Astrocyte (in vitro differentiated cells and primary cell): ENCODE measurements at places on chromosomes 7 and 10. TPM values are rescaled to one million over a fixed set of nuclear protein-coding genes. Genes with fewer than 3 reads are reported as not detected.

The SPDYE2 gene
- total RNA-seq = not detected in 2 replicates

The RBP4 gene
- total RNA-seq = 0.27 and 0.36 TPM in 2 replicates

DNA sequence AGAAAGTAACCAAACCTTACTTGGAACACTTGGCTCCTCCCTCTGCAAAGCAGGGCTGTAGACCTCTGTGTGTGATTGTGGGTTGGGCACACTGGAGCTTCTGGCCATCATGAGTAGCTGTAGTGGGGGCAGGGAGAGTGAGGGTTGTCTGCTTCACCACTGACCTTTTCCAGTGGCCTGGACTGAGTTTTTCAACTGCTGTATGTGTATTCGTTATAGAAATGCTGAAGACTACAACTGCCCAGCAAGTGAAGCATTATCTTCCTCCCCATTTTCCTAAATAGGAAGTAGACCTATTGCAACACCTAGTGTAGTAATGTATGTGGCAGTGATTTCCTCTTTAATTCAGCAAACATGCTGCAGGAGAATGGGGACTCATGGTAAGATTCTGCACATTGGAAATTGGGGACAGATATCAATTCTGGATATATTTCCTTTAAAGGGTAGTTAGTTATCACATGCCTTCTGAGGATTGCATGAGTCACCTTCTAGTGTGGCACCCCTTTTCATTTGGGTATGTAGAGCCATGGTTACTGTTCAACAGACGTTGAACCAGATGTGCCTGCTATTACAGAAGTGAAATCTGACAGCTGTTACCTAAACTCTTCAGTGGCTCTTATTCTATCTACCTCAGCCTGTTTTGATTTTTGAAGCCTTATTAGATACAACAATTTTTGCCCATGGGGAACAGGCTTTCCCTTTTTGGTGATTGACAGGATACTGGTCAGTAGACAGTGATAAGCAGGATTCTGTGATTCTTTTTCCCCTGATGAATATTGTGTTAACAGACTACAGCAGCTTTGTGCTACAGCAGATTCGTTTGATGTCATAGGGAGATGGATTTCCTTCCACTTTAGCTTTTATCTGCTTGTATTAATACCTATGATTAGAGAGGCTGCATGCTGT, 130.9 kb downstream of the SND1 start:
- peak; percentile 24 for DNase-seq

The AEBP1 gene
- 65.0 and 102 TPM in 2 replicates for total RNA-seq

GRCh38 chr10:51377932-51378599, 303.8 kb downstream of the PRKG1 start:
- DNase-seq = peak; percentile 36

DNA sequence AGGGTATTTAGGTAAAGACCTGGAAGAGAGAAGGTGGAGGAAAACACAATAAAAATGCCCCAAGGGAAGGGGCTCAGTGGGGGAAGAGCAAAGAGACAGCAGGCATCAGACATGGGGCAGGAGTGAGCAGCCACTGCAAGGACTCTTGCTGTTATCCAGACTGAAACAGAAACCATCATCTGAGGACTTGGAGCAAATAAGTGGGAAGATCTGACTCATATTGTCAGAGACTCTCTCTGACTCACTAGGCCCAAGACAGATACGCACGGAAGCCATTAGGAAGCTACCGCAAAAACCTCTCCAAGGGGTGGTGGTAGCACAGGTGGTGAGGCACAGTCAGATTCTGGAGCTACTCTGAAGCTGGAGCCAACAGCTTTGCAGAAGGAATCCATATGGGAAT, 110.7 kb downstream of the RNF32 start:
- DNase-seq = peak; percentile 99

The ABCB4 gene
- 0.36 and 0.48 TPM in 2 replicates for total RNA-seq

The NUTM2E gene
- total RNA-seq = 0.50 TPM in 1 of 2 replicates, not detected in the other

DNA sequence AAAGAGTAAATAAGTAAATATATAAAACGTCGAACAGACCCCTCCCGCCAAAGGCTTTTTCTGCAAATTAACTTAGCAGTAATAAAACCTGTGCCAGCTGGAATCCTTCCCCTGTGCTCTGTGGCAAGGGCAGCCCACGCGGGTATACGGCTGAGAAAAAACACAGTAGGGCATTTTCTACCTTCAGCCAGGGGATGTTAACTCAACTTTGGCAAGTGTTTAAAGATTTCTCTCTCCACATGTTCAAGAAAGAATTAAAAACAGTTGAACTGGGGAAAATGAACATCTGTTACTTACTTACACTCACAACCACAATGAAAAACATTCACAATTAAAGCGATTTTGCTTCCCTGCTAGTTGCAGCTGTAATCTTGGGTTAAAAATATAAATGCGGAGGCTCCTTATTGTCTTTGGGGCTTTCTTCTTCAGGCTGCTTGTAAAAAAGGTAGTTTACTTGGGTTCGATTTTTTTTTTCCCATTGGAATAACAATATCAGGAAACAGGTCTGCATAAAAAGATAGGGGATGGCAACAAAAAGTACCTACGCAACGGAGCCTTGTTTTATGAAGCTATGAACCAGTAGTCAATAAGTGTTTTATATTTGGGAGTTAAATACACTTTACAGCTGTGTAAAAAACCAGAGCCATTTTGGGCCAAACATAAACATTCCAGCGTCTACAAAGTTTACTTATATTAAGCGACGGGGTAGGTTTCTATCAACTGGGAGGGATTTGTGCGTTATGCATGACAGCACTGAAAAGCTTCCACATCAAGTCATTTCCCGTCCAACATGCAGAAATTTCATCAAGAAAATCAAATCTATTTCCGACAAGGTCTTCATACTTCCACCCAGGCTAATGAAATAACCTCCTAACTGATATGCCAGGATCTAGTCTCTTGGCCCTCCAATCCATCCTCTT, 132.7 kb downstream of the TAX1BP1 start:
- DNase-seq = no peak

DNA sequence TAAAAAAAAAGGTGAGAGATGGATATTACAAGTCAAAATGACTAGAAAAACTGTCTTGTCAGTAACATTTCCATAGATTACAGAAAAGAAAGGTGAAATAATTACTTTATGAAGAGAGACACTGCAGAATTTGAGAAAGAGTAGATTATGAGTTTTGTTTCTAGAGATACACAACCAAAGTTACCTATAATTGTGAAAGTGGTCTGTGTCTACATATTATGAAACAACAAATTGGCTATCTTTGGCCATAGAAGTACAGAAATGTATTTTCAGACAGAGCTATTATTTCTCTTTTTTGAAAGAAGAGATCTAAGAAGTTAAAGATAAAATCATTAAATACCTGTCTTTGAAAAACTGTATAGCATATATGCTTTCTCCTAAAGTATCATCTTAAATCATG, 30.1 kb downstream of the KCND2 start:
- DNase-seq = no peak

The C10orf105 gene
- not detected in 2 replicates for total RNA-seq

The CYP2C18 gene
- not detected in 2 replicates for total RNA-seq

The TMEM213 gene
- total RNA-seq = not detected in 2 replicates

DNA sequence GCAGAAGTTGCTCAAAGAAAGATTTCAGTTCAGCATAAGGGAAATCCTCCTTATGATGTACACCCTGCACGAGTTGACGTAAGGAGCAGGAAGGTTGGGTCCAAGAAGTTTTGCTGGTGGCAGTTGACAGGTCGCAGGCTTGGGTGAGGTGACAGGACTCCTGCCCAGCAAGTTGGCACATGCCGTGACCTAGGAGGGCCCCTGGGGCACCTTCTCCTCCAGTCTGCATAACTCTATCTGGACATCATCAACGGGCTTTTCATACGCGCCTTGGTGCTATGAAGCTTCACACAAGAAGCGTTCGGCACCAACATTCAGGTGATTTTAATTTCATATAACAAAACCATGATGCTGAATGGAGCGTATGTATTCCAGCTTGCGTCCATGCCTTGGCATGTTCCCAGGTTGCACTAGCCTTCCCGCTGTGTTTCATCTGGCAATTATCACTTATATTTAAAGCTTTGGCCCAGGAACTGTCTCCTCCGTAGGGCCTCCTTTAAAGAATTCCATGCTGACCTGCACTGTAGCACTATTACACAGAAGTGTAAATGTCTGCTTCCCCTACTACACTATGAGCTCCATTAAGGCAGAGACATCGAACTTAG, 651.6 kb upstream of the FOXK1 start:
- DNase-seq = no peak

The LIPM gene
- total RNA-seq = not detected in 2 replicates

DNA sequence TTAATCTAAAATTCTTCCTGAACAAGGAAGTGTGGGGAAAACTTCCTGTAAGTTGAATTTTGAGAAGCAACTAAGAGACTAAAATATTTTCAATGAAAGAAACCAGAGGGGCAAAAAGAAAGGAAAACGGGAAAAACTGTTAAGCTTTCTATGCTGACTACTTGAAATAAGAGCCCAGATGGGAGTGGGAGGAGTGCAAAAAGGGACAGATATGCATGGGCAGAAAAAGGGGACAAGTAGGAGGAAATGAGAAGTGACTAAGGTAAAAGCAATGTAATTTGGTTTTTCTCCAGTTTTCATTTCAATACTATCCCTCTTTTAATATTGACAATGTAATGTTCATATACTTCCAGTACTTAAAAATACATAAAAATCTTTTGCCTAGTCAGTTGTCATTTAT, 11.1 kb downstream of the OGA start:
- no peak for DNase-seq

The PTPRZ1 gene
- total RNA-seq = 0.87 and 1.6 TPM in 2 replicates

GRCh38 chr10:24616536-24616935, 107.2 kb downstream of the ARHGAP21 start:
- peak; percentile 22 for DNase-seq

- no peak for DNase-seq
Measured at GRCh38 chr10:100184840-100185239, 989 bp downstream of the ERLIN1 start.

DNA sequence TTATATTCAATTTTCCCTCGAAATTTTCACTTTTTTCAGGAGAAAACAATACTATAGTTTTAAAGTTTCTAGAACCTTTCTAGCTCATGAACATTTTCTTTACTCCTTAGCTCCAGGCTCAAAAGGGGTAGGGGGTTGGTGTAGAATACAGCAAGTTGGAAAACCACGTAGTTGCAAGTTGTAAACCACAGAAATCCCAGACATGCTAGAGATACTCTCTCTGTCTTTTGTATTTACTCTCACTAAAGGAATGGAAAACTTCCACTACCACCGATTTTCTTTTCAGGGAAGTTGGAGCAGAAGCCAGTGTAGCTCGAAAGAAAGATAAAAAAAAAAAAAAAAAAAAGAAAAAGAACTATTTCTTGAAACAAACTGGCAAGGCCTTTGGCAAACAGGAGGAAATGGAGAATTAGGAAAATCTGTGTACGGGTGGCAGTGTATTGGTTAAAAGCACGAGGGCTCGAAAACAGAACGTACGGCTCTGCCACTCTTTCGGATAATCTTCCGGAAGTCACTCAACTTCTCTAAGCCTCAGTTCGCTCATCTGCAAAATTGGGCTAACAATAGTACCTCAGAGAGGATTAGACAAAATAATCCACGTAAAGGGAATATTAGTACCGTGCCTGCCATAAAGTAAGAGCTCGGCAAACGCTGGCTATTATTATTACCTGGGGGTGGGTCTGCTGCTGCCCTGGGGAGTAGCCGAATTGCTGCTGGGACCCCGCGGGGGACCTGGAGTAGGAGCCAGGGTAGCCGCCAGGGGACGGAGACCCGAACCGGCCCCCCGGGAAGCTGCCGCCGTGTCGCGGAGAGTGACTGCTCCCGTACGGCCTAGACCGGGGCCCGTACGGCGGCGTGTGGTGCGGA, 628 bp downstream of the MPLKIP start:
- peak; percentile 41 for DNase-seq

GRCh38 chr7:151461942-151462230, 21.9 kb upstream of the CRYGN start:
- no peak for DNase-seq

GRCh38 chr10:112979927-112980326, 29.9 kb downstream of the TCF7L2 start:
- DNase-seq = no peak

DNA sequence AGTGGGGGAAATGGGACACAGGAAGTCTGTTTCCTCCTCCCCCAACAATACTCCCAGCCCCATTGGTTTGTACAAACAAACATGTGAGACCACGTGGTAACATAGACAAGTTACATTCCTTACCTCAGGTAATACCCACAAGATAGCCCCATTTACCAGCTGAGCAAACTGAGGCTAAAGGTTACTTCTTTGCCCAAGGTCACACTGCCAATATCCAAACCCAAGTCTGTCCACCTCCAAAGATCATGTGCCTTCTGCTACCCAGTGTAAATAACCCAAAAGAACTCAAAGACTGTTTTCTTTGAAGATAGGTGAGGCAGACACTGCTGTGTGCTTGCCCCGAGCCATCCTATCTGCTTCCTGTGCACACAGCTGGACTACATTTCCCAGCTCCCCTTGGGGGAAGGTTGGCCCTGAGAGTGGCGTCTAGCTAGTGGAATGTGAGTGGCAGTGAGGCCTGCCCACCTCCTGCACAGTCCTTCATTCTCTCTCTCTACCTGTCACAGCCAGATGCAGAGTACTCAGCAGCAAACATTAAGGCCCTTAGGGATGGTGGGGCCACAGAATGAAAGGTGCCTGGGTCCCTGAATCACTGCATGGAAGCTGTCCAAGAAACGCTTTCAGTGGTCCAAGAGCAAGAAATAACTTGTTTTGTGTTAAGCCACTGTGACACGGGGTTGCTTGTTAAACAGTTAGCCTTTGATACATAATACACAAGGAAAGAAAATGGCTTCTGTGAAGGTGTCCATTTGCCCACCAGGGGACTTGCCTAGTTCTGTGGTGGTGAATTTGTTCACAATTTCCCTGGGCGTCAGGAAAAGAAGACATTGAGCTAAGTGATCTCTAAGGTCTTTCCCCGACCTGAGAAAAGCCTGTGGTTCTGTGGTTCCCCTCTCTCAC, 257.7 kb upstream of the NFE2L3 start:
- DNase-seq = no peak

GRCh38 chr7:129771928-129772479, 160.5 kb downstream of the NRF1 start:
- DNase-seq = no peak

DNA sequence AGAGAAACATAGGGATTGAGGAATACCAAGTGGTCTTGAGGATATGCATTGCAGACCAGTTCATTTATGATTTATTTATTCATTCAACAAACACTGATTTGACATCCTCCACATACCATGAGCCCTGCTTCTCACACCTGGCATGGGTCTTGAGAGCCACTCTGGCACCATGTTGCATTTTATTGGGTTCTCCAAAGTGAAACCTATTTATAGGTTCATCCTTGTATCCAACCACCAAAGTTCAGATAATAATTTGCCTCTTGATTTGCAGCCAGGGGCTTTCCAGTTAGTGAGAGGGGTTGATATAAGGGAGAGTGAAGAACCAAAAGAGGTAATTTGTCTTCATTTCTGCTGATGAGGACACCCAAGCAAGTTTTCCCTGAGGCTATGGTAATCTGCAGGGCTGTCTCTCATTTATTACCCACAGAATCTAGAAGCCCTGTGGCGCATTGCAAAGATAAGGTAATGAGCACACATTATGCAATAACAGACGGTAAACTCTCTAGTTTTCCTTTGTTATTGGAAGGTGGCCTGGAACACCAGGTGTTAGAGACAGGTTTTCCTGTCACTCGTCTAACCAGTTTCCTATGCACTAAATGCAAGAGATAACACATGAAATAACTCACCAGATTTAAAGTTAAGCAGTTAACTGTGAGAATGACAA, 28.8 kb upstream of the ICA1 start:
- DNase-seq = peak; percentile 18
